ENCODE measurements at places on chromosomes 11 and 22.
A peak's percentile ranks its signal among the peaks of the same experiment; 100 is the strongest.

DNA sequence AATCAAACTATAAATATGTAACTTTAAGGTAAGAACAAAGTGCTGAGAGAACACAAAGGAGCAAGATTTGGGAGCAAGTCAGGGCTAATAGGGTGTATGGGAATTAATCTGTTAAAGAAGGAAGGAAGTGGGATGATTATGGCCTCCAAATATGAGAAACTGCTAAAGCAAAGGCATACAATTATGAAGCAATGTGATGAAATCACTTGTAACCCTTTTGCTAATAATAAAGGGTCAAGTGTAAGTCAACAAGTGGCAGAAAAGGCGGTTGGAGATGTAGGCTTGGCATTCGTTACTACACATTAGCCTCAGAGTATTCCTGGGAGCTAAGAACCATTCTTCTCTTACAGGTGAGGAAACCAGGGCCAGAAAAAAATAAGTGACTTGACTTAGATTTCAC is 1002.3 kb upstream of the TENM4 start:
- no peak for DNase-seq

DNA sequence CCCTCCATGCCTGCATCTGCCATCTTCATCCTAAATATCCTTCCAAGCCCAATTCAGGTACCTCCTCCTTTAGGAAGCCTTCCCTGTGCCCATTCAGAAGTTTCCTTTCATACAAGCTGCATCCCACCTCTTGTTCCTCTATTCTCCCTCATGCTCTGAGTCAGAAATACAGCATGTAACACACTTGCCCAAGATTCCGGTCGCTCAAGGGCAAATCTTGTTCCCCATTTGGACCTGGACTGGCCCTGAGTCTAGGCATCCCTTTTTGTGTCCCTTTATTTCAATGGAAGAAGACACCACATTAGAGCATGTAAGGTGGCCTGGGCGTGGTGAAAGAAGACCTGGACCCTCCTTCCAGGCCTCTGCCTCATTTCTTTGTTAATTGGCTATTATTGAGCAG is 38.5 kb downstream of the RTL6 start:
- no peak for DNase-seq

GRCh38 chr11:57425565-57426438 is 1.1 kb downstream of the SLC43A3 start:
- DNase-seq = no peak

GRCh38 chr22:47340851-47341436 is 578.5 kb downstream of the TBC1D22A start:
- DNase-seq = no peak

DNA sequence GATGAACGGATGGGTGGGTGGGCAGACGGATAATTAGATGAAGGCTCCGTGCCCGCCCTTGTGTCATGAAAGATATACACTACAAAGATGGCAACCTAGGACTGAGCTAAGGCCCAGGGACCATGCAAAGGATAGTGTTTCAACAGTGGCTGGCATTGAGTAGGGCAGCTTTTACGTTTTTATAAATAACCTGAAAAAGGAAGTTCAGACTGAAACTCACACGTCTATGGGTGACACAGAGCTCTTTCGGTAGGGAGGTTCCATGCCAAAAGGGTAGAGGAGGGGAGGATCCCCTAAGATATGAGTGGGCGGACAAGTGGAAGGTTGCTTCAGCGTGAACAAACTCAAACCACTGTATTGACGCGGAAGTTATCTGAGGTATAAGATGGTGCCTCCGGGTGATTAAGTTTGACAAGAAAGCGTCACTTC is 90.5 kb downstream of the UBASH3B start:
- no peak for DNase-seq

GRCh38 chr11:109511598-109511997 is 89.6 kb downstream of the C11orf87 start:
- no peak for DNase-seq

DNA sequence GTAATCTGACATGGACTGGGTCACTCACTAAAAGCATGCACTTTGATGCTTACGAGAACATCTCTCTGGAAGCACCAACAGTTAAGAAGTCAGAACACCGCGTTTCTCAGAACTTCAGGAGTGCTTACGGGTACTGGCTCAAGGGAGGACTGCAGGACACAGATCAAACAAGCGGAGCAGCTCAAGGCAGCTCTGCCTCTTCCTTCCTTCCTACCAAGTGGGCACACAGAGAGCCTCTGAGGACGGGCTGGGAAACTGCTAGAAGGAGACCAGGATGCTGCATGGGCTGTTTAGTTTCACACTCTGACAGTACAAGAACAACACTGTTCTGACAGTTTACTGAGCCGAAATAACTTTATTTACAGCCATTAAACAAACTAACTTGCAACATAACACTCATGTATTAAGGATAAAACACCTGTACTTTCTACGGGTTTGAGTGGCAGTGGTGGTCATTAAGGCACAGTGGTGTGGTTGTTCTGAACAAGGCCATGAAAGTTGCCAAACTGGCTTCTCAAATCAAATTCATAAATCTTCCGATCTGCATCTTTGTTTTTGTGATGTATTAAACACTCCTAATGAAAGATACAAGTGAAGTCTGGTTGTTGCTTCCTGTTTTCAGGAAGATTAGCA is 37.5 kb downstream of the ARFGAP3 start:
- no peak for DNase-seq

GRCh38 chr11:72491001-72491400 is 56.7 kb upstream of the CLPB start:
- no peak for DNase-seq

DNA sequence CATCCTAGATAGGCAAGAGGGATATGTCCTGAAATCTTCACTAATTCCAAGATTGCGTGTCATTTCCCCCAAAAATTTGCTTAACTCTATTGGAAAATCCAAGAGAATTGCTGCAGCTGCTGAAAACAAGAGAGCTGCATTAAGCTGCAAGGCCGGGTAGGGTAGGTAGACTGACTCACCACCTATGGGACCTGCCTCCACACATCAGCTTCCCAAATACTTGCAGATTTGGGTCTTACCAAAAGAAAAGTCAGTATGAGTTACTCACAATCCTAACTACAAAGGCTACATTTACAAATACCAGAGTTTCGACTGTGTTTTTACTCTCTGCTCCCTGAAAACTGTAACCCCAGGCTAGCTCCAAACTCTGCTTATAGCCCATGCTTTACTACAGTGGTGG is 142.5 kb upstream of the TEAD1 start:
- DNase-seq = no peak

DNA sequence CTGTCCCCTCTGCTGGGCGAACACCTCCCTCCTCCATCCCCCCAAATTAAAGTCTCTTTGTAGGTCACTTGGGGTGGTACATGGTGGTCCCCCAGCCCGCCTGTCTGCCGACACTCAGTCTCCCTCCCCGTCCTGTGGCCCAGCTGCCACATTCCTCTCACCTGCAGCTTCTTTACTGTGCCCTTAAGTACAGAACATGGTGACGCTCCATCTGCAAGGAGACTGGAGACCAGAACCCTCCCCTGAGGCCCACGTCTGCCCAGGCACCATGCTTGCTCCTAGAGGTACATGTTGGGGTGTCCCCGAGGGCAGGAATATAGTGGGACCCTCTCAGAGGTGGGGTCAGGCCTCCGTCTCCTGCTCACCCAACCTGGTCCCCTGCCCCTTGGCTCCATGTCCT is 5.6 kb upstream of the EHD1 start:
- DNase-seq = no peak

DNA sequence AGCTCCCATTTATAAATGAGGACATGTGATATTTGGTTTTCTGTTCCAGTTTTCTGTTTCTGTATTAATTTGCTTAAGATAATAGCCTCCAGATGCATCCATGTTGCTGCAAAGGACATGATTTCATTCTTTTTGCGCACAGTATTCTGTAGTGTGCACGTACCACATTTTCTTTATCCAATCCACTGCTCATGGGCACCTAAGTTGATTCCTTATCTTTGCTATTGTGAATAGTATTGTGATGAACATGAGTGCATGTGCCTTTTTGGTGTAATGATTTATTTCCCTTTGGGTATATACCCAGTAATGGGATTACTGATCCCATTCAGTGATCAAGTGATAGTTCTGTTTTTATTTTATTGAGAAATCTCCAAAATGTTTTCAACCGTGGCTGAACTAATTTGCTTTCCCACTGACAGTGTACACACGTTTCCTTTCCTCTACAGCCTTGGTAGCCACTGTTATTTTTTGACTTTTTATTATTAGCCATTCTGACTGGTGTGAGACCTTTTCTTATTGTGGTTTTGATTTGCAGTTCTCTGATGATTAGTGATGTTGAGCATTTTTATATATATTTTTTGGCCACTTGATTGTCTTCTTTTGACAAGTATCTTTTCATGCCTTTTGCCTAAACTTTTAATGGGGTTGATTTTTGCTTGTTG is 226.0 kb upstream of the ANO3 start:
- DNase-seq = no peak

DNA sequence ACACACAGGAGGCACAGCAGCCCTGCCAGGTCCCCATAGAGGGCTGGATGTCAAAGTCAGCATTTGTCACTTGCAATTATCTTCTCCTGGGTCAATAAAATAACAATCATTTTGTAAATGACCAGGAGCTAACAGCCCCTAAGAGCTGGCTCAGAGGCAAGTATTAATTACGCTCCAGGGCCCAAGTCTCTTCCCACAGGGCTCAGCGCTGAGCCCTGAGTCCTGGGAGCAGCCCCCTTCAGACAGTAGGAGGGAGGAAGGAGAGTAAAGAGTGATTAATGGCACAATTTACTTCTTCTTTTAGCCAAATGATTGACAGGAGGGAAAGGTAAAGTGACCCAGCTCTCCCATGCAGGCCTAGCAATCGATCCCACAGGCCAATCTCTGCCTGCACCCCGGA is 99.0 kb upstream of the DRD2 start:
- DNase-seq = no peak

- DNase-seq = peak; percentile 63
Observed at GRCh38 chr11:72430741-72431570, 3.4 kb downstream of the CLPB start.

- no peak for DNase-seq
Observed at GRCh38 chr11:77512092-77512491, 38.2 kb upstream of the PAK1 start.

DNA sequence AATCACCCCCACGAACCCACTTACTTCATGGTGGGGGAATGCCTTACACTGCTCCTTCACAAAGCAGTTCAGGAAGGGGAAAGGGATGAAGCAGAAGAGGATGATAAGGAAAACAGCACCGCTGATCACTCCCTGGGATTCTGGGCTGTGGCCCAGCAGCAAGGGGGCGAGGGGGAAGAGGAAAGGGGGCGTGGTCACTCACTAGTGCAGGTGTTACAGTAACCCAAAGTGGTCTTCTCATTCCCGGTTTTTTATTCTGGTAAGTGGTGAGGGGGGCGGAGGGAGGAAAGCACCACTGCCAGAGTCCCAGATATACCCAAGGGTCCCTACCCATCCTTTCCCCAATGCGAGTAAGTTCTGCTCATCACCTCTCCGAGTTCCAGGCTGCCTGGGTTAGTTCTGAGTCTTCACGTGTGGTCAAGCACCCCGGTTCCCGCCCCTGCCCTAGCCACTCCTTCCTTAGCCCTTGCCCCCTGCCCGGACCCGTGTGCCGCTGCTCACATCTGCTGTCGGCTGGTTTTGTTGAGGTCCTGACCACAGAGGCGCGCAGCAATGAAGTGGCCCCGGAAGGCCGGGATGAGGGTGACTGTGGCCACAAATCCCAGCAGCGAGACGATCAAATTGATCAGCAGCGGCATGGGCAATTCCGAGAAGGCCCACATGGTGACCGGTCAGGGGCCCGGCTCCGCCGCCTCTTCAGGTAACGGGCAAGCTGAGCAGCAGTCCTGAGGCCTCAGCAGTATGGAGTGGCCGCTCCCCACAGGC is 477 bp downstream of the DPAGT1 start:
- DNase-seq = peak; percentile 36

DNA sequence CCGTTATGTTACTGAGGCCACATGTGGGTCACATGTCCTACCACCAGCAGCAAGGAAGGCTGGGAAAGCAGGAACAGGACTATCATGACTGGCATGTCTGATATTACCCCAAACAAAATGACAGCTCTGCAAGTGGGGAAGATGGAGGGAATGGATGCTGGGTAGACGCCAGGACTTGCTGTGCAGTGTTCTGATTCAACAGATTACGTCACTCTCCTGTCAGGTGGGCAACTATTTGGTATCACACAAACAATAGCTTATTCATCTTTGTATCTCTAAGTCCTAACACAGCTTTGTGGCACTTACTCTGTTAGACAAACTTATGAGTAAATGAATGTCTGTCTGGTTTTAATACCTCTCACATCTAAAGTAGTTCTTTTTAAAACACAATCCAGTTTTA is 105.2 kb downstream of the SPON1 start:
- DNase-seq = no peak

DNA sequence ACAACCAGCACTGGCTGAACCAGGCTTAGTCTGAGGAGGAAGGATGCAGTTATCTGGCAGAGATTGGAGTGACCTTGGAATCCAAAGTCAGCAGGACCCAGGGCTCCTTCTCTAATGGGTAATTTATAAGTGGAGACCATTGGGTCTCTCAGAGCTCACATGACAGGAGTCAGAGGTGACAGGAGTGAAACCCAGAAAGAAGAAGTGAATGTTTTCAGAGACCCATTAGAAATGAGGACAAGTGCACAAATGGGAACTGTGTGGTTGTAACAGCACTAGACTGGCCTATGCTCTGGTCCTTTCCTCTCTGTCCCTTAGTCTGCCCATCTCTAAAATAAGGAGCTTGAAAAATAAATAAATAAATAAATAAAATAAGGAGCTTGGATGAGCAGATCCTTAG is 107.4 kb downstream of the SERGEF start:
- DNase-seq = no peak

DNA sequence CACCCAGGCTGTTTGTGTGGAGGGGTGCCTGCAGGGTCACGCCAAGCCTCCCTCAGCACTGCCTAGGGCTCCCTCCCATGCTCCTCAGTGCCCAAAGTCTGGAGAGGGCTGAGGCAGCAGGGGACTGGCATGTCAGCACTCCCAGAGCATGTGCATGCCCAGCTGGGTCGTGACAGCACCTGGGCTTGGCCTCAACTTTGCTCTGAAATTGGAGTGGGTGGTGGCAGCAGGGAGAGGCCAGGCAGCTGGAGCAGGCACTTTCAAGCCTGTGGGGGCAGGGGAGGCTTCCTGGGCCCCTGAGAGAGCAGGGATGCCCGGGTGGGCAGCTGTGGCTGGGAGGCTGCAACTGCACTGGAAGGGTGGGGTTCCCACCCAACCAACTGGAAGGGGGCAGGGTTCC is 35.6 kb upstream of the DDX10 start:
- no peak for DNase-seq

DNA sequence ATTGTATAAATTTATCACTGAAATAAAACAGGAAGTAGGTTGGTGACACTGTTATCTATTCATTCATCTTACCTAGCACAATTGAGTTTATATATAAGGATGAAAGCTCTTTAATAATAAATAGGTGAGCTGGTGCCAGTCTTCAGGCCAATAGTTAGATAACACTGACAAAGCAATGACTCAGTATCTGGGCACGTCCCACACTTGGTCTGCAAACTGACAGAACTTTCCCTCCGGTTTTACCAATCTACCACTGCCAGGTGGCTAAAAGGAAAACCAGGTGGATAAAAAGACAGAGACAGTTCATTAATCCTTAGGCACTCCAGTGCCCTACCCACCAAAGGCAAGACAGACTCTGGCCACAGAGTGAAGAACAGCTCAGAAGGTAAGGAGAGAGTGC is 17.6 kb downstream of the DDB1 start:
- DNase-seq = no peak

Data from kidney capillary endothelial cell (primary cell).